Caco-2 (cell line): ENCODE measurements at places on chromosomes 7 and 10. TPM values are rescaled to one million over a fixed set of nuclear protein-coding genes. Genes with fewer than 3 reads are reported as not detected.

PAPSS2 gene
- 4.3 and 6.2 TPM in 2 replicates for total RNA-seq

LRRN3 gene
- 0.68 and 0.77 TPM in 2 replicates for total RNA-seq

CTNNA3 gene
- 0.20 and 0.79 TPM in 2 replicates for total RNA-seq

CYP2C19 gene
- 0.86 and 1.0 TPM in 2 replicates for total RNA-seq
